Jurkat, Clone E6-1 (cell line): ENCODE measurements at places on chromosomes 3 and 15.

DNA sequence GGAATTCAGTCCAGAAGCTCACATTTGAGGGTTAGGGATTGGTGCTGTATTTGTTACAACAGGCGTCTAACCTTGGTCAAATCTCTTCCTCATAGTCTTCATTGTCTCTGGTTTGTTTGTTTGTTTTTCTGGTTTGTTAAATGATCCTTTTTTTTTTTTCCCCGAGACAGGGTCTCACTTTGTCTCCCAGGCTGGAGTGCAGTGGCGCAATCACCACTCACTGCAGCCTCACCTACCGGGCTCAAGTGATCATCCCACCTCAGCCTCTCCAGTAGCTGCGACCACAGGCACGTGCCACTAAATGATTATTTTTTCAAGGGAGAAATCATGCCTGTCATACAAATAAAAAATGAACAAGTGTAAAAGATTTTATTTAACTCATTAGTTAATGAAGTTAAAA lies 14.3 kb upstream of the ADPGK start:
- DNase-seq: no peak

- DNase-seq: no peak
Measured at GRCh38 chr3:133836497-133837158, 31.0 kb downstream of the SRPRB start.

- no peak for DNase-seq
Measured at GRCh38 chr15:25055356-25056068, 100.7 kb downstream of the SNRPN start.

DNA sequence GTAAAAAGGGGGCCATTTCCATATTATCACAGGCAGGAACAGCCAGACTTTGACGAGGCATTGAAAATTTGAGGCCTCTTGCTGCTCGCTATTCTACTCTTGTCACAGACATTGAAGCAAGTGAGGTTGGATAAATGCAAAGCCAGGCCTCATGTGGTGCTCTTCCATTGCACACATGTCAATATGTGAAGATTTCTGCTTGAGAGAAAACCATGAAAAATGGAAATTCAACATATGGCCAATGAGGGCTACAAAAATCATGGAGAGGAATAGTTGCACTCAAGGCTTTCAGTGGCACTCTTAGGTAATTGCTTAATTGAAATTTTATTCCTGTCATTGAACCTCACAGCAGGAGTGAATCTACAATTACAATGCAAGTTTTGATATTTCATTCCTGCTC lies 185.6 kb upstream of the MBNL1 start:
- DNase-seq: no peak

- no peak for DNase-seq
Measured at GRCh38 chr15:31465083-31465955, 138.7 kb downstream of the KLF13 start.
